ENCODE measurements at places on chromosomes 7 and 10.

- no peak for DNase-seq
Measured at GRCh38 chr7:25073451-25073850, 51.6 kb downstream of the CYCS start.

DNA sequence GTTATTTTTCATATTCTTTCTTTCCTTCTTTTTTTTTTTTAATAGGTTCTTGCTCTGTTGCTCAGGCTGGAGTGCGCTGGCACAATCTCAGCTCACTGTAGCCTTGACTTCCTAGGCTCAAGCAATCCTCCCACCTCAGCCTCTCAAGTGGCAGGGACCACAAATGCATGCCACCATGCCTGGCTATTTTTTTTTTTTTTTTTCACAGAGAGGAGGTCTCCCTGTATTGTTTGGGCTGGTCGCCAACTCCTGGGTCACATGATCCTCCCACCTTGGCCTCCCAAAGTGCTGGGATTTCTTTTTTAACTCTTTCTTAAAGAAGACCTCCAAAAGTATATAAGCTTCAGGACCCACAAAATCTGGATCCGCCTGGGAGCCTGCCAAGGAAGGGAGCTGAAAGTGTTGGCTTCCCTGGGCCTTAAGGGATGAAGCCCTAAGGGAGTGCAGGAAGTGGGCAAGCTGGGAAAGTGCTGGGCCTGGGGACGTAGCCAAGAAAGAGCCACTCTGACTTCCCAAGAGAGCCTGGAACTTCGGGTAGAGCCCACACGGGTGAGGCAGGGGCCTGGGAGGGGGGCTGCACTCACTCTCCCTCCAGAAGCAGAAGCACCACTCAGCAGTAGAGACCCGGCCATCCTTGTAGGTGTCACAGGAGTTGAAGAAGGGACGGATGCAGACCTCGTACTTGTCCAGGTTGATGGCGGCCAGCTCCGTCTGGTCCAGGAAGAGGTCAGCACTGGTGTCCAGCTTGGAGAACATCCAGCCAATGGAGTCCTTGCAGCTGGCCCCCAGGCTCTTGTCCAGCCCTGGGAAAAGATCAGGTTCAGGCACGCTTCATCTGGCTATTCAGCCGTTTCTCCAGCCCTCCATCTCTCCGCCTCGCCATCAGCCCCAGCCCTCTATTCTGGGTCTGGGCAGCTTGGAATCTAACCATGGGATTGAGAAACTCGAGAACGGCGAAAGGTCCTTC, 21.8 kb downstream of the SPOCK2 start:
- DNase-seq, result no peak

- no peak for DNase-seq
Measured at GRCh38 chr10:88065383-88066049, 202.1 kb downstream of the PTEN start.

DNA sequence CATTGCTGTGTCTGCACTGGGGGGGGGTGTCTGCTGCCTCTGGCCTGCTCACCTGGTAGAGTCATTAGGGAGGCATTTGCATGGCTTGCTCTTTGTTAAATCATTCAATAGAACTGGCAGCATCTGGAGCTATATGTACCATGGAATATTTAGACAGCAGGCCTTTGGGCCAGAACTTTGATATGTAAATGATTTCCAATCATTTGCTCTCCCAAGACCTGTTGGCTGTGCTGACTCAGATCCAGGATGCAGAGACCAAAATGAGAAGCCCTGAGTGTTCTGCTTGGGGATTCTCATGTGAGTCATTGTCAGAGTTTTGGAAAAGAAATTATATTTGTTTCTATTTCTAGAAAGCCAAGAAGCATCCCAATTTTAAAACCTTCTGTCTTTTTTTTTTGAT, 257.6 kb upstream of the IGFBP3 start:
- no peak for DNase-seq

DNA sequence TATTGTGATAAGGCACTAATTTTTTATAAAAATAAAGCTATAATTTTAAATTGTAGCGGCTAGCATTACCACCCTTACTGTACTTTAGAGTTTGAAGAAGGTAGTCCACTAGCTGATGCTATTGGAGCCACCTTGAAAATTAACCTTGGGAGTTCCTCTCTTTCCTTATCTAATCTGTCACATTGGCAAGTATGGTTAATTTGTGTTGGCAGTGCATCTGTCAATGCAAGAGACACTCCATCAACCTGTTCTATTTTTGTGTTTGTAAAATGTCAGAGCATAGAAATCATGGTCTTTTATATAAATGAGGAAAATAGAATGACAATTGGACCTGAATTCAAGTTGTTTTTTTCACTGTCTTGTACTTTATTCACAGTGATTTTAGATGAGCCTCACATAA, 20.5 kb downstream of the GLCCI1 start:
- no peak for DNase-seq

DNA sequence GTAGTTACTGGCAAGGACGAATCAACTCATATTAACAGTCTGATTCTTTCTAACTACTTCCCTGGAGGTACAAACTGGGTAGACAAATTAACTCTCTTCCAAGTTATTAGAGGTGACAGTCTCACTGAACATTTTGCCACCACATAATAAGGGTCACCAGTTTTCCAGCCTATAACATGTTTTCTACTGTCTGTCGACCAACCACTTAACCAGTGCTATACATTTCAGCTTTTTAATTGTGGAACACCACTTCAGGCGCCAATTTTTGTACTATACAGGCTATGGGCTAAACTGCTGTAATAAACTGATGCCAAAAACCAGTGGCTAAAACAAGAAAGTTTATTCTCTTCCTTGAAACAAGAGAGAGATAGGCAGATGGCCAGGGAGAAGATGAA, 13.3 kb downstream of the ZNF438 start:
- no peak for DNase-seq

DNA sequence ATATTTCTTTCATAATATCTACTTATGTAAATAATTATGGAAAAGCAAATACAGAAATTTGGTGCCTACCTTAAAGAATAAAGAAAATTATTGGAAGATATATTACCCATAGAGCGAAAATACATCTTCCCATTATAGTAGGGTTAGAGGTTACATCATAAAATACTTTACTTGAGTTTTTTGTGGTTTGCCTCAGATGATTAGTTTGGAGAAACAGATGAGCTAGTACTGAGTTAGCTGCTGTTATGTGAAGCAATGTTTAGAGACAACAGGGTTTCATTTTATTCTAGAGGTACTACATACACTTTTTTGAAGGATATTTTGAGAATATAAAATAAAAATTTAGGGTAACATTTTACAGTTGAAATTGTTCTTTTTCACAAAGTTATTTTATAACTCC, 2.9 kb upstream of the MLLT10 start:
- no peak for DNase-seq

DNA sequence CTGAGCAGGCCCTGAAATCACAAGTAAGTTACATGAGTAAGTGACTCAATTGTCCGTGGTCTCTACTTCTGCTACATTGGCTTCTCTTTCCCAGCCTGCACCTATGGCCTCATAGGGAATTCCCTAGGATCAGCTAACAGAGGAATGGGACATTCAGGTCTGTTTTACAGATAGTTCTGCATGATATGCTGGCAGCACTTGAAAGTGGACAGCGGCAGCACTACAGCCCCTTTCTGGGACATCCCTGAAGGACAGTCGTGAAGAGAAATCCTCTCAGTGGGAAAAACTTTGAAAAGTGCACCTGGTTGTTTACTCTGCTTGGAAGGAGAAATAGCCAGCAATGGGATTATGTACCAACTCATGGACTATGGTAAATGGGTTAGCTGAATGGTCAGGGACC, 293.1 kb upstream of the CACNA2D1 start:
- DNase-seq, result no peak

- DNase-seq, result no peak
Measured at GRCh38 chr7:71477441-71477840, 345.5 kb downstream of the GALNT17 start.

DNA sequence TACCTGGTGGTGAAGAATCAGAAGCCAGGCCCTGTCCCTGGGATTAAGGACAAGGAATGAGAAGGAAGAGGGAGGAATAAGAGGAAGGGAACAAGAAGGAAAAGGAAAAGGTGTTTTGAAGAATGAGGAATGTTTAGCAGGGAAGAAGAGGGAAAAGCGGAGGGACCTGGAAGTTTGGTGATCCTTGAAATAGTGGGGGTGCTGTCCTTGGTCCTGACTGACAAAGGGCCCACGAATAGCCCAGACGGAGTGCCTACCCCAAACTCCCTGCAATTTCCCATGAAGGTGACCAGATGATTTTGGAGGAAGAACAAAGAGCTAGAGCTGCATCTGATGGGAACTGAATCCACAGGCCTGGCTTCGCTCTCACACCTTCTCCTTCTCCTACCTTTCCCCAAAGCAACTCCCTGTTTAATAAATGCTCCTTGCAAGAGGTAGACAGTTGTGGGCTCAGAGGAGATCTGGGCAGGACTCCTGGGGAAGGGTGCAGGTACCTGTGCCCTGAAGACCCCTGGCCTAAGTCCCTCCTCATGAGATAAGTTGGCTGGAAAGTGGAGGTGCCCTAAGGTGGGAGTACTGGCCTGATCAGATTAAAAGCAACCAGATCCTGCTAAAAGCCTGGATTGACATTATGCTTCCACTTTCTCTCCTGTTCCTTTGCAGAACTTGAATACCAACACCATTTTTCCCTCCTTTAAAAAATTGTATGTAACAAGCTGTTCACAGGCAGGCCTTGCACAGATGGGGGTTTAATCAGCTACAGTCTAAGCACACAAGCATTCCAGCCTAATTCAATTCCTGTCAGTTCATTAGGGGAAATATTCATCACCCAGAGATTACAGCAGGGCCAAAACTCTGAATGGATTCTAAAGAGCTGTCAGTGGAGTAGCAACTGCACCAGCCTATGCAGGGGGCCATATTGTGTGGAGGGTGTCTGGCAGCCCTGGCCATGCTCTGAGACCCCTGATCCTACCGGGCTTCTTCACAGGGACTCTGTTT, 19.4 kb downstream of the KAZALD1 start:
- DNase-seq, result no peak

DNA sequence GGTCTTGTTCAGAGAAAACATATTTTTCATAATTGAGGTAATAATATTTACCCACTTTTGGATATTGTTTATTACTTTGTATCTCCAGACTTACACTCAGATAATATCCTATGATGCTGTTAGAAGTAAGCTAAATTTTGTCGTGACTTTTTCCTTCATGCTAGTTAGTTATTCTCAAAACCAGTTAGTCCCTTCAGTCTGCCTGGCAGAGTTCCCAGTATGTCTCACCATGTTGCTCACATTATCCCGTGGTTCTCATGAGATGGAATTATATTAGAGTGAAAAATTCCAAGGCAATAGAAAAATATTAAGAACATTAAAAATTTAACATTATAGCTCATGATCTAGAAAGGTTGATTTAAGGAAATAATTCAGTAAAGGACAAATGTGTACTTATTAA, 81.5 kb upstream of the SMIM30 start:
- DNase-seq, result no peak

- no peak for DNase-seq
Measured at GRCh38 chr10:5565671-5566581, 41.2 kb downstream of the CALML3 start.

DNA sequence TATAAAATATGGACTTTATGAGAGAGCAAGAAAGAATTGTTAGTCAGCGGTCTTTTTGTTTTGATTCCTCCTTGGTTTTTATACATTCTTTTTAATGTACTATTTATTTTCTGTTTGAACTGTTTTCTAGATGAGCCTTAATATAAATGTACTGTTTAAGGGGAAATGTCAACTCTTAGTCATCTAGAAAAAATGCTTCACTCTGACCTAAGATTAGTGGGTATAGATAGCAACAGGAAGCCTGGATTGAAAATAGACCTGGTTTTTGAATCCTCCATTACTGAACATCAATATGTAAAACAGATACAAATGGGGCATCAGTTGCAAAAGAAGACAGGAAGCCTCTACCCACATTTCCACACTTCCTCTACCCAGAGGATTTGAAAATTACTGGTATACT, 87.8 kb downstream of the CHRM2 start:
- DNase-seq, result no peak

GRCh38 chr7:41107330-41107937, 595.5 kb downstream of the INHBA start:
- DNase-seq, result no peak

- DNase-seq, result no peak
Measured at GRCh38 chr7:120553491-120553890, 280.5 kb downstream of the KCND2 start.

DNA sequence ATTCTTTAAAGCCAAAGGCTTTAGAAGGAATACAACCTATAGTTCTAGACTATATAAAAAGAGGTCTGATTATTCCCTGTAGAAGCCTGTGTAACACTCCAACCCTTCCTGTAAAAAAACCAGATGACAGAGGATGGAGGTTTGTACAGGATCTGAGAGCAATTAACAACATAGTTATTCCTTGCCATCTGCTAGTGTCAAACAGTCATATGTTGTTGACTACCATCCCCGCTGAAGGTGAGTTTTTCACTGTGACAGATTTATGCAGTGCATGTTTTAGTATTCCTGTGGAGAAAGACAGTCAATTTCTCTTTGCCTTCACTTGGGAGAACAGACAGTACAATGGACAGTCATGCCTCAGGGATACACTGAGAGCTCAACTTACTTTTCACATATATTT, 19.0 kb upstream of the SLC26A4 start:
- no peak for DNase-seq

- no peak for DNase-seq
Measured at GRCh38 chr10:131786756-131787605, 113.8 kb upstream of the PPP2R2D start.

DNA sequence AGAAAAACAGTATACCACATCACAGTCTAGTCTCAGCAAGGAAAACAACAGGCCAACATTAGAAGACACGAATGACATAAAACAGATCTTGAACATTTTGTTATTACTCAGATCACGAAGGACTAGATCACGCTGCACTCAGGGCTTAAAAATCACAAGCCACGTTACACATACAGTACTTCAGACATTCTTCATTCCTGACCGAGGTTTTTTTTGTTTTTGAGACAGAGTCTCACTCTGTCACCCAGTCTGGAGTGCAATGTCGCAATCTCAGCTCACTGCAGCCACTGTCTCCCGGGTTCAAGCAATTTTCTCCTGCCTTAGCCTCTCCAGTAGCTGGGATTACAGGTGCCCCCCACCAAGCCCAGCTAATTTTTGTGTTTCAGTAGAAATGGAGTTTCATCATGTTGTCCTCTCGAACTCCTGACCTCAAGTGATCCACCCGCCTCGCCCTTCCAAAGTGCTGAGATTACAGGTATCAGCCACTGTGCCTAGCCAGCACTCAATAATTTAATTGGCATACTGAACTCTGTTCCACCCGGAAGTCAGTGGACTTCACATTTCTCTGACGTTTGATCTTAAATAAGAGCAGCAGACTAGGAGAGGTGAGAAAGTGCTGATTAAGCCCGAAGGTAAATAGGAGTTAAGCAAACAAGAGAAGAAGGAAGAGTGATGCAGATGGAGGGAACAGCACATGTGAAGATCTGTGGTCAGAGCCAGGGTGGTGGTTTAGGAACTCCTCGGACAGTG, 3.5 kb downstream of the AIMP2 start:
- no peak for DNase-seq

DNA sequence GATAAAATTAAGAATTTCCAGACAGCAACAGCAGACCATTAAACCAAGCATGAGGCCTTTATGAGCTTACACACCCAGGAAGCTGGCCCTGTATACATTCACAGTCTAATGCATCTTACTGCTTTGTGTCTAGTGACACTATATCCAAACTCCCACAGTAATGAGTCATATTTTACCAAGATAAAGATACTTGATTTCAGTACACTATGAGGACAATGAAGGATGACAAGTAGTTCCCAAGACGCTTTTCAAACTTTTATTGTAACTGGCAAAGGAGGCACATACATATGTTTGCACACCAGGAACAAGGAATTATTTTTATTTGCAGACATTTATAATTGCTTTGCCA, 148.0 kb downstream of the TSPAN12 start:
- DNase-seq, result no peak
